ENCODE measurements at places on chromosomes 5 and 9.

DNA sequence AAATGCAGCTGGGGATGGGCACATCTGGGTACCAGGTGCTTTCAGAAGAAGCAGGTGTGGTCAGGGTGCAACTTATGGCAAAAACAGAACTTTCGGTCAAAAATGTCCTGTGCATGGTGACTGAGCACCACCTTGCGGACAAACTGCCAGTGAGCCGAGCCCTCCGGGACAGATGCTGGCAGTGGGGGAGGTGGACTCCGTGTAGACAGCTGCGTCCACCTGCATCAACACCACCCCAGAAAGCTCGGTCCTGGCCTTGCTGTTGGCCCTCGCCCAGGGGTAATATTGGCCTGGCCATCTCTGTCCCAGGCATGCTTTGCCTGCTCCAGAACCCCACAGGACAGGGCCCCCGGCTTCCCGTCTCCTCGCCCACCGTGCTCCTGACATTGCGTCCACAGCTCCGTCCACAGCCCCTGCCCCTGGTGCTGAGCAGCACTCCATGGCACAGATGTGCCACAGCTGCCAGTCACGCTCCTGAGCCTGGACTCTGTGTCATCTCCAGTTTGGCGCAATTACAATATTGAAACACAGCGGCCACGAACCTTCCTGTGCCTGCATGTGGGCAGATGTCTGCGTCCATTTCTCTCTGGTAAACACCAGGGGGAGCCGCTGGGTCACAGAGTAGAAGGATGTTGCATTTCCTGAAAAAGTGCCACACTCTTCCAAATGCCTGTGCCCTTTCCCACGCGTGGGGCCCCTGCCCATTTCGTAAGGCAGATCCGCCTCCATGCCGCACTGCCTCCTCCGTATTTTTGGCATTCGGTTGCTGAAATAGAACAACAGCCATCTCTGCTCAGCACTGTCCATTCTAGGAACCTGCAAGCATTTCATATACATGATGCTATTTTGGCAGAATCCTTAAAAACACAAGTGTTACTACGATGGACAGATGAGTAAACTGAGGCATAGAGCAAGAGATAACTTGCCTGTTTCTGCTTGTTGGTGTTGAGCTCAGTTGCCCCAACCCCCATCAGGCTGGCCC is 33.4 kb upstream of the SLC6A19 start:
- peak; percentile 69 for DNase-seq

GRCh38 chr5:16090270-16090669 is 89.3 kb downstream of the MARCHF11 start:
- DNase-seq, result peak; percentile 18

DNA sequence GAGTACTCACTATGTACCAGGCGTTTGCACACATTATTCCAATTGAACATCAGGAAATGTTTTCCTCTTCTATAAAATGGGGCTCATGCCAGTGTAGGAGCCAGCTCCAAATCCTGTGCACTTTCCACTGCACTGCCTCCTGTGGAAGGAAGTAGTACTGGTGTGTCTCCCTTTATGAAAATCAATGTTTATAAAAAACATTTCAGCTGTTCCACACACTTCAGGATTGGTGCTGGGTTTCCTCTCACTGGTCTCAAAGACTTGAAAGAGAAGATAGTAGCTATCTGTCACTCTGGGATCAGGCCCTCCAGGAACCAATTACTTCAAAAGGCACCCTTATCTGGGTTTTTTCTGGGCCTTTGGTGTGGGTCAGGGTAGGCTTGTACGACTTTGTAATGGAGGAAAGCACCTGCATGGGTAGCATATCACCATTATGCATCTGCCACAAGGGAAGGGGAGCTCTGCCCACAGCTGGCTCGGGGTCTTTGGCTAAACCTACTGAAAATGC is 32.5 kb downstream of the RAB14 start:
- DNase-seq, result no peak

GRCh38 chr5:136208916-136209315 is 16.0 kb upstream of the SMIM32 start:
- DNase-seq, result no peak

- peak; percentile 60 for DNase-seq
These were observed 580.8 kb downstream of the CCDC171 start for GRCh38 chr9:16133556-16134227.

GRCh38 chr9:129648092-129648763 is 6.3 kb upstream of the ASB6 start:
- no peak for DNase-seq

DNA sequence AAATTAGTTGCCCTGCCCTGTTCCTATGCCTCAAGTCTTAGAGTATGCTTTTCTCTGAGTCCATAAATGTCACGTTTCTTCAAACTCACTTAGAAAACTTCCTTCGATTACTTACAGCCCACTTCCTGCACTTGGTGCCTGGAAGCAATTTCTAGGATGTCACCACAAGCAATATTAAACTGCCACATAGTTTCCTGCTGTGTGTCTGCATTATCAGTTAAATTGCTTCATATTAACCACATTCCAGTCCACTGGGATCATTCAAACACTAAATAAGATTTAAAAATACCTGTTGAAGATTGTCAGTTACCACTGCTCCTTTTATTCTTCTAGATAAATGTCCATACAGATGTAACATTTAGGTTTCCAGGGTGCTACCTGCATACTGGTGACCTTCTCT is 4.1 kb downstream of the DENND1A start:
- peak; percentile 51 for DNase-seq

GRCh38 chr5:142304013-142304701 is 20.7 kb downstream of the SPRY4 start:
- peak; percentile 33 for DNase-seq

DNA sequence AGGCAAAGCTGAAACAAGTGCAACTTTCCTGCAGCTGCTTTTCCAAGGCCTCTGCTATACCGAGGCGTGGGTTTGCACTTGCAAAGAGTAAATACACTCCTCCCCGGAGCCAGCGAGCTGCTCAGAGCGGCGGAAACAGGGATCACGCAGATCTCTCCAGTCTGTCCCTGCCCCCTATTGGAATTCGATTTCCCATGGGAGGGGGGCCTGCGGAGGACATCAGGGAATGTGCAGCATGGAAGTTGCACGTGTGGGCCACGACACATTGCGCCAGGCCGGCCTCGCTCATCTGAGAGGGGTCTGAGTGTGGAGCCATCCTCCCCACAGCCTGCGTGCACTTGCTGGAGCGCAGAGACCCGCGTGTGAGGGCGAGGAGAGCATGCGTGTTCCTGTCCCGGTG is 104.3 kb upstream of the PHYKPL start:
- DNase-seq, result no peak

- DNase-seq, result no peak
These were observed 152.0 kb upstream of the SLC28A3 start for GRCh38 chr9:84492366-84493159.

- DNase-seq, result peak; percentile 49
These were observed 10.7 kb upstream of the UBAC1 start for GRCh38 chr9:135971892-135972291.

DNA sequence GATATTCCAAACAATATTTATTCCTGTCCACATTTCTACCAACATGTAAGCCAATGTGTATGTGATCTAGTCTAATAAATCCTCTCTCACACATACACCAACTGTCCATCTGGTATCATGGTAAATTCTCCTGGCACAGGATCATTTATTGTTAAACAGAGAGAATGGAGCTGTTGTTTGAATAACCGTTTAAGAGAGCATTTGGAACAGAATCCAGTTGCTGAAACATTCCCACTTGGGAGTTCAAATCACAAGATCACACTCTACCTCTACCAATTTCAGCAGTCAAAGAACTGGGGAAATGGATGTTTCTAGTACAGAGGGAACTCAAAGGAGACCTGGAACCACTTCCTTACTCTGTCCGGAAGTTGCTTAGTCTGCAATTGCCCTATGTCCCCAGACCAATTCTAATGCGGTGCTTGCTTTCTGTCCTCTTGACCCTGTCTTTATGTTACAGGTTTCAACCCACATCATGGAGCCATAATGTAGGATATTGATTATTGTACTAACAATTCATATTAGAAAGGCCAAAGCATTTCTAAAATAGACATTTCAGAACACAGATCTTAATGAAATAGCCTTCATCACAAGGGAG is 488.4 kb downstream of the SEMA5A start:
- DNase-seq, result no peak

DNA sequence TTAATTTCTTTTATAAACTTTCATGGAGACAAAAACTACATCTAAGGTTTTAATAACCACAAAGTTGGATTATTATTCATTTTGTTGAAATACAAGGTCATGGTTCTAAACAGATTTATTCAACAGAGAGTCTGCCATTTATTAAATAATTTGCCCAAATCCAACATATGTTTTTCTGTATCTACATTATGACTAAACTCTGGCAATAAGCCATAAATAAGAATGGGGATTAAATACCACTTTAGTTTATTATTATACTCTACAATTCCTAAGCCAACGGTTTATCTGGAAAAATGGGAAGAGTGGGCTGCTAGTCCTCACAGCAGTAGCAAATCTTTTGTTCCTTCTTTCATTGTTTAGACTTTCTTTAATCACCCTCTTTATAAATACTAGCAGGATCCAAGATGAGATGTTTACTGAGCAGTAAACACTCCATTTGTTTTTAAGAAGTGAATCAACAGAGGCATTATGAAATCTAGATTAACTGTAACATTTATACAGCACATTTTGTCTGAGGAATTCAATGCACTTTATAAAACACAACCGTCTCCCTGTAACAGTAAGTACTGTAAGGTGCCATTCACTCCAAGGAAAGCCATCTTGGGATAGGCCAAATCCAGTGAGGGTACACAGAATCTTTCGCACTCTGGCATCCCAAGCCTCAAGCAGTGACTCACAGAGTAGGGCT is 89.7 kb downstream of the DROSHA start:
- DNase-seq, result no peak

- DNase-seq, result peak; percentile 46
These were observed 195.3 kb downstream of the FBXL7 start for GRCh38 chr5:15695215-15695731.

GRCh38 chr9:134327671-134328231 is 1.5 kb downstream of the RXRA start:
- DNase-seq, result no peak

- no peak for DNase-seq
These were observed 155.3 kb upstream of the GNA14 start for GRCh38 chr9:77803423-77803822.

- DNase-seq, result peak; percentile 86
These were observed 9.3 kb downstream of the SLC46A2 start for GRCh38 chr9:112881331-112881730.

GRCh38 chr9:105393576-105394344 is 54.1 kb upstream of the FSD1L start:
- no peak for DNase-seq

DNA sequence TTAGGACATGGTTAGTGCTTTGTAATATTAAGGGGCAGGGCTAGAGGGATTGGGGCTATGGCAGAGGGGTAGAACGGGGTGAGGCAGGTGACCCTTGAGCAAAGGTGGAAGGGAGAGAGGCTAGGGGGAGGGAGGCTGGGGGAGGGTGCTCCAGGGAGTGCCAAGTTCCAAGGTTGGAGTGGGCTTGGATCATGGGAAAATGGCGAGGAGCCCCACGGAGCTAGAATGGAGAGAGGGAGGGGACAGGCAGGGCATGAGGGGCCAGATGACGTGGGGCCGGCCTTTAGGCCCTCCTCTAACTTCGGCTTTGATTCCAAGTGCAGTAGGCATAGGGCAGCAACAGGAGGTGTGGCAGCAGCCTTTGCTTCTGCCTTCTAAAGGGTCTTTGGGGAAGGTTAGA is 171.8 kb upstream of the PANK3 start:
- no peak for DNase-seq

DNA sequence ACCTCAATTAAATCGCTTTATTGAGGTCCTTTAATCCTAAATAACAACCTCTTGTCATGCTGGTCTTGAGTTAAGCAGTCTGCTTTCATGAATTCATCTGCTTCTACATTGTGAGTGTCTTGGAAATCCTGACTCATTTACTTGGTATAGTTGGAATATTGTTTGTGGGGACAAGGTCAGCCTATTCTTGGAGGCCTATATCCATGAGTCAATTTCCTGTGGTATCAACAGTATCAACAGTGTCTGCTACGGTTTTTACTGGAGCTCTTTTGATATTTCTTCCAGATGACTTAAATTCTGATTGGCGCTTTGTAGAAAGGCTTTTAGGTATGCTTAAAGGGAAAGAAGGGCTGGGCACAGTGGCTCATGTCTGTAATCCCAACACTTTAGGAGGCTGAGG is 71.2 kb upstream of the PARP8 start:
- peak; percentile 56 for DNase-seq

- DNase-seq, result no peak
These were observed 151.2 kb upstream of the WWC1 start for GRCh38 chr5:168140241-168140640.

DNA sequence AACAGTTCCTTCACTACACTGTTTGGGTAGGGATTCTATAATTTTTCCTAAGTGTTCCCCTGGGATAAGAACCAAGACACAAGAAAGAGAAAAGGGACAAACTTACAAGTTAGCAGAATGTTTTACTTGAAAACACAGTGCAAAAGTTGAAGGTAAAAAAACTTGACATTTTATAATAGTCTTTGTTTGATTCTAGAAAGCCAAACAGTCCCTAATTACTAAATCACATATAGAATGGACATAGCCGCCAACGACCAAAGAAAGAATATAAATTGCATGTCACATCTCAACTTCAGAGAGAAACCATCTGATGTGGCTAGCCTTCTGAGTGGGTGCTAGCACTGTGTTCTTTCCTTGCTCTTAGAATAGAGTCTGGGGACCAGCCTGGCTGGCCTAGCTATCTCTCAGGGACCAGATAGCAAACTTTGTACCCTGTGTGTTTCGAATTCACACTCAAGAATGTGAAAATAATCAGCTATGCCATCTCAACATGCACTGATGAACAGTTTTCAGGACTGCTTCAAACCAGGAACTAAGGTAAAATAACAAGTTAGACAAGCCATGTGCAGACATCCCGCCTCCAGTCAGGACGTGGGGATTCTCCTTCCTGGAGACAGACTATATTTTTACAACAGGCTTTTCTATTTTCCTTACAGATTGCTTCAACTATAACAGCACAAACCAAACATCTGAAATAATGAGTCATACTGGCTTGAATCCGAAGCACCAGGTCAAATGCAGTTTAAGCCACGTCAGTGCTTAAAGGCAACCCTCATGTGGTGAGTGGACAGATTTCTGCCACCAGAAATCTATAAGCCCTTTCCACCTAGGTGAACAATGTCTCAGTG is 53.7 kb downstream of the LHFPL2 start:
- DNase-seq, result peak; percentile 97

GRCh38 chr9:127540664-127541041 is 71.4 kb upstream of the STXBP1 start:
- peak; percentile 78 for DNase-seq

DNA sequence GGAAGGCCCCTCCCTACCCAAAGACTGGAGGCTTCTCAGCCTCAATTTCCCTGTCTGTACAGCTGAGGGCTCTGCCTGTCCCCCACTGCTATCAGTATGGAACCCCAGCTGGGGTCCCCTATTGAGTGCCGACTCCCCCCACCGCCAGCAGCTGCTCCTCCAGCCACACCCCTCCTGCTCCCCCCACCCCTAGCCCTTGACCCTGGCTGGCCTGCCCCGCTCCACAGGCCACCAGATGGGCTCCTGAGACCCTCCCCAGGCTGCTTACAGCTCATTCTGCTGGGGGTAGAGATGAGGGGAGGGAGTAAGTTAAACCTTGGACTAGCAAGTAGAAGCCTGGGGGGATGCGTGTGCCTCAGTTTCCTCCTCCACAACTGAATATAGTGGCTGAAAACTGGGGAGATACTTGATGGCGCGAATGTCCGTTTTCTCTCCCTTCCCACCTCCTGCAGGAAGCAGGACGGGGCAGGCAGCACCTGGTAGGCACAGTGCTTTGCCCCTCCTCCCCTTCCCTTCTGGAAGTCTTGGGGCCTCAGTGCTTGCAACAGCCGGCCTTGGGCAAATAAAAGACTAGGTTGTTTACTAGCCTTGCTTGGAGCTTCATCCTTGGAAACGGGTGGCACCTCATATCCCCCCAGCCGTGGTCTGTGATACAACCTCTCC is 19.1 kb downstream of the URM1 start:
- DNase-seq, result no peak

Data from A172 (cell line).